Activated T-helper 2 cell treated with anti-CD3 and anti-CD28 coated beads, Interferon-gamma antibody, Interleukin-2, Interleukin-4, amounts not matched to agents 10 μg/mL and 5 μg/mL and 100 μg/mL, durations not matched to agents 14 hours and 24 hours and 36 hours (primary cell): ENCODE measurements at places on chromosomes 4 and X. TPM values are rescaled to one million over a fixed set of nuclear protein-coding genes. Genes with fewer than 3 reads are reported as not detected.

- H3K27me3 ChIP-seq = no peaks in the 10 kb centered on the region
- no peak for DNase-seq
- H3K4me1 ChIP-seq = no peaks in the 10 kb centered on the region
- H3K4me3 ChIP-seq = no peak overlapping the region
- H3K27ac ChIP-seq = no peak overlapping the region
Observed at GRCh38 chr4:123990310-123990870, 593.8 kb downstream of the SPRY1 start.

- H3K27ac ChIP-seq = no peak overlapping the region
- H3K27me3 ChIP-seq = no peaks in the 10 kb centered on the region
- no peaks in the 10 kb centered on the region for H3K36me3 ChIP-seq
- DNase-seq = no peak
- H3K4me3 ChIP-seq = no peak overlapping the region
- no peaks in the 10 kb centered on the region for H3K4me1 ChIP-seq
Observed at GRCh38 chrX:80266979-80267378, 153.3 kb upstream of the TENT5D start.

GRCh38 chr4:47278631-47279030, 184.9 kb downstream of the COMMD8 start:
- H3K4me3 ChIP-seq = no peak overlapping the region
- DNase-seq = no peak
- H3K36me3 ChIP-seq = no peaks in the 10 kb centered on the region

GRCh38 chrX:107421337-107421861, 28.1 kb upstream of the FRMPD3 start:
- no peak overlapping the region for H3K4me3 ChIP-seq
- no peaks in the 10 kb centered on the region for H3K4me1 ChIP-seq
- no peaks in the 10 kb centered on the region for H3K36me3 ChIP-seq
- no peak overlapping the region for H3K27ac ChIP-seq
- DNase-seq = no peak
- peaks cover 1% of the 10 kb centered on the region for H3K27me3 ChIP-seq

The ITGB1BP2 gene
- 6.1 and 6.5 TPM in 2 replicates for total RNA-seq

- H3K36me3 ChIP-seq = no peaks in the 10 kb centered on the region
- no peak overlapping the region for H3K4me3 ChIP-seq
- no peaks in the 10 kb centered on the region for H3K4me1 ChIP-seq
- no peak overlapping the region for H3K27ac ChIP-seq
- no peak for DNase-seq
- no peaks in the 10 kb centered on the region for H3K27me3 ChIP-seq
Observed at GRCh38 chr4:48970471-48970921, 15.6 kb upstream of the CWH43 start.

The ASB9 gene
- total RNA-seq = 0.11 and 0.78 TPM in 2 replicates

DNA sequence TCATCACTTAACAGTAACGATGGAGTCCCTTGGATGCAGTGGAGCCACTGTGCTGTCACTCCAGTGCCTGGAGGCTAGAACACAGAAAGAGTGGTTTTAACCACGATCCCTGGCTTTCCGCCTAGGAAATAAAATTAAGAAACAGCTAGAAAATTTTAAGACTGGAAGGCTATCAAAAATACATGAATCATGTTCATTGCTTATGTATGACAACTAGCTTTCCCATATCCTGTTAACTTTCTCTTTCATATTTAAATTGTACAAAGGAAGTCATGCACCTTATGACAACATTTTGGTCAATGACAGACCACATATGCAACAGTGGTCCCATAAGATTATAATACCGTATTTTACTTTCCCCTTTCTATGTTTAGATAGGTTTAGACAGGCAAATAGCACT, 115.1 kb downstream of the GALNTL6 start:
- H3K27me3 ChIP-seq = no peaks in the 10 kb centered on the region
- DNase-seq = no peak
- no peak overlapping the region for H3K27ac ChIP-seq
- H3K36me3 ChIP-seq = no peaks in the 10 kb centered on the region
- H3K4me3 ChIP-seq = no peak overlapping the region

GRCh38 chr4:40458109-40458508, 123.0 kb downstream of the CHRNA9 start:
- no peak overlapping the region for H3K27ac ChIP-seq
- no peaks in the 10 kb centered on the region for H3K27me3 ChIP-seq

- no peaks in the 10 kb centered on the region for H3K27me3 ChIP-seq
- peaks cover 21% of the 10 kb centered on the region for H3K4me1 ChIP-seq
- DNase-seq = no peak
- H3K27ac ChIP-seq = no peak overlapping the region
- H3K4me3 ChIP-seq = no peak overlapping the region
- no peaks in the 10 kb centered on the region for H3K36me3 ChIP-seq
Observed at GRCh38 chr4:2587213-2587823, 50.9 kb downstream of the FAM193A start.

The DDX60 gene
- 5.3 and 5.6 TPM in 2 replicates for total RNA-seq

The PPBP gene
- not detected in 2 replicates for total RNA-seq

DNA sequence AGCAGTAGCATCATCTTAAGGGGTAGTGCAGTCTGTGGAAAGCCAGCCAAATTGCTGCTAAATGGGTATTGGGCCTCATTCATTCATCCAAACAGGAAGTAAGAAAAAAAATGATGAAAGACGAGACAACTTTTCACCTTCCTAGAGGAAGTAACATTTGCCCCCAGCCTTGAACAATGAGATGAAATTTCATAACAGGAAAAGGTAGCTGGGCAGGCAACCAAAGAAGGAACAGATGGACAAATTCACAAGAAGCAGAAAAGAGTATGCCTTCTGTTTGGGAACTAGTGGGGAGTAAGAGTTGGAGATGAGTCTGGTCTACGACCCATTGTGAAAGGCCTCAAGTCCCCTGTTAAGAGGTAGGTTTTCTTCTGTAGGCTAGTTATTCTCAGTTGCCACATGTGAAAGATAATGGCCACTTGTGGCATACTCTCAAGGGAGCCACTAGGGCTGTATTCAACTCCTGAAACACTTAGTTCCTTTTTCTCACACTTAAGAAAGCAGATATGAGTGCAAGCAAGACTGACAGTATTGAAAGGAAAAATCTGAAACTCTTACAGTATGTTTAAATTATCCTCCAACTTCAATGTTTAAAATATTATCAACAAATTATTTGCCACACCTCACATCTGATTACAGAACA, 190.4 kb downstream of the AR start:
- no peak for DNase-seq
- H3K36me3 ChIP-seq = no peaks in the 10 kb centered on the region
- no peaks in the 10 kb centered on the region for H3K4me1 ChIP-seq

The STARD8 gene
- total RNA-seq = 7.5 and 7.9 TPM in 2 replicates

The MBNL3 gene
- total RNA-seq = 15.7 and 16.2 TPM in 2 replicates

The ANK2 gene
- total RNA-seq = 2.5 and 2.9 TPM in 2 replicates

GRCh38 chr4:168880811-168881595, 129.1 kb downstream of the CBR4 start:
- peaks cover 20% of the 10 kb centered on the region for H3K36me3 ChIP-seq
- peak overlapping the region; percentile 21 for H3K27ac ChIP-seq
- peaks cover 25% of the 10 kb centered on the region for H3K27me3 ChIP-seq
- no peak overlapping the region for H3K4me3 ChIP-seq
- peaks cover 26% of the 10 kb centered on the region for H3K4me1 ChIP-seq

The EFHC2 gene
- not detected in 2 replicates for total RNA-seq

GRCh38 chr4:118314221-118314620, 38.6 kb downstream of the PRSS12 start:
- no peak overlapping the region for H3K27ac ChIP-seq
- peaks cover 8% of the 10 kb centered on the region for H3K27me3 ChIP-seq
- no peaks in the 10 kb centered on the region for H3K4me1 ChIP-seq

DNA sequence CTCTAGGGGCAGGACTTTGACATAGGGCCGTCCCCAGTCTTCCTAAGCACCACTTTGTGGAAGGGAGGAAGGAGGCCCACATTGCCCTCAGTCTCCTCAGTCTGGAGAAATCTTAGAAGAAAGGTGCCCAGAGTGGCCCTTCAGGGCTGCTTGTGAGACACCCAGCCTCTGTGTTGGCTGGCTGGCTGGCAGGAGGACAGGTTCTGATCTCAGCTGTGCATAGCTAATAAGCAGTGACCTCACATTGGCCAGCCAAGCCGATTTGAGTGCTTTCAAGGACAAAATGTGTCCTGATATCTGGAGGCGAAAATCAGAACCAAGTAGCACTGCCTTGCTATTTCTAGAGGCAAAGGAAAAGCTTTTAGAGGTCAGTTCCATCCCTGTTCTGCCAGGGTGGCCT, 211.5 kb downstream of the BCOR start:
- no peak overlapping the region for H3K4me3 ChIP-seq
- no peak for DNase-seq
- peaks cover 22% of the 10 kb centered on the region for H3K4me1 ChIP-seq
- no peaks in the 10 kb centered on the region for H3K27me3 ChIP-seq
- no peak overlapping the region for H3K27ac ChIP-seq
- peaks cover 16% of the 10 kb centered on the region for H3K36me3 ChIP-seq

GRCh38 chr4:158068068-158068467, 104.8 kb downstream of the GASK1B start:
- H3K36me3 ChIP-seq = no peaks in the 10 kb centered on the region
- no peaks in the 10 kb centered on the region for H3K4me1 ChIP-seq
- H3K27me3 ChIP-seq = no peaks in the 10 kb centered on the region
- no peak overlapping the region for H3K27ac ChIP-seq
- DNase-seq = no peak

DNA sequence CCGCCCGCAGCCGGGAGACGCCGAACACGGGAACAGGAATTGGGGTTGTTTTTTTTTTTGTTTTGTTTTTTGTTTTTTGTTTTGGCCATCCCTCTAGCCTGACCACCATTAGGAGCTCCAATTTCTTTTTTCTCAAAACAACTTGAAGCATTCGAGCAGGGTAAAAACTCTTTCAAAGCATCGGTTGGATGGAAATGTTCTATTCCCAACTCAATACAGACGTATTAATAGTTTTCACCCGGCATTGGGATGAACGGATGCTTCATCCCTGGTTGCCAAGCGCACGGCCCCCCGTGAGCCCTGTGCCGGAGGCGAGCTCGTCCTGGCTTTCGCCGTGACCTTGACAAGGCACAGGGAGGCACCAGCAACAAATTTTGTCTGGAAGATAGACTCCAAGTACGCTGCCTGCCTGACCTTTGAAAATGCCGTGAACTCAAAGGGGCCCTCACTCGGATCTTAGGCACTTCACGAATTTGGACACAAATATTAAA, 352 bp upstream of the MAP3K15 start:
- no peak for DNase-seq
- H3K27me3 ChIP-seq = peaks cover 31% of the 10 kb centered on the region
- no peak overlapping the region for H3K4me3 ChIP-seq
- no peak overlapping the region for H3K27ac ChIP-seq
- H3K4me1 ChIP-seq = no peaks in the 10 kb centered on the region
- no peaks in the 10 kb centered on the region for H3K36me3 ChIP-seq

- H3K27ac ChIP-seq = no peak overlapping the region
- no peaks in the 10 kb centered on the region for H3K27me3 ChIP-seq
- DNase-seq = no peak
- H3K4me1 ChIP-seq = no peaks in the 10 kb centered on the region
Observed at GRCh38 chr4:535924-536281, 36.9 kb downstream of the PIGG start.

DNA sequence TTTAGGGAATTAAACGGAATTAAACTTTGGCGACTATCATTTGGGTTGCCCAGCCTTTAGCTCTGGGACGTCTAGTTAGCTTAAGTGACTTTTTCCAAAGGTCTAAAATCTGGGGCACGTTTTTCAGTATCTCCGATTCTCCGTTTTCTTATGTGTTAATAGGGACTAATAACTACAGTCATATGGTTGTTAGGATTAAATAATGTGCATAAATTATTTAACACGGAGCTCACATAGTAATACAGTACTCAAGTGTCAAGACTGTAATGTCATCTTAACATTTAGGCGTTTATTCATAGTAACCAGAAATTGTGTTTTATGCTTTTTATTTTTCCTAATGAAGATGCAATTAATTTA, 466 bp upstream of the CCNA2 start:
- peaks cover 31% of the 10 kb centered on the region for H3K4me1 ChIP-seq
- H3K36me3 ChIP-seq = peaks cover 34% of the 10 kb centered on the region
- H3K27me3 ChIP-seq = no peaks in the 10 kb centered on the region
- peak overlapping the region; percentile 94 for H3K27ac ChIP-seq
- H3K4me3 ChIP-seq = peak overlapping the region; percentile 98
- DNase-seq = no peak

DNA sequence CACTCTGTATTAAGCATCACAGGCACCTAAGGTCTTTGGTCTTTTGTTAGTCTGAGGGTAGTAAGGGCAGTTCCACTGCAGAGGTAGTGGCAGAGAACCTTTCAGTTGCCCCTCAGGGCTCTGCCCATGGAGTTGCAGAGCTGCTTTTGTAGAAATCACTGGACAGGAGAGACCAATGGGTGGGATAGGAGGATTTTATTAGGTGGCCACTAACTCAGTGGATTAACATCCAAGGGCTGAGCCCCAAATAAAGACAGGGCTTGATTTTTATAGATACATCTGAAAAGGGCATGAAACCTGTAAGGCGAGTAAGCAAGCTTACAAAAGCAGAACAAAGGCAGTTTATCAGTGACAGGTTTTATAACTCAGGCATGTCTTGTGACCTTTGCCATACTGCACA, 1035.4 kb downstream of the SH3BGRL start:
- H3K36me3 ChIP-seq = no peaks in the 10 kb centered on the region
- H3K4me1 ChIP-seq = no peaks in the 10 kb centered on the region
- H3K27ac ChIP-seq = no peak overlapping the region
- H3K4me3 ChIP-seq = no peak overlapping the region
- H3K27me3 ChIP-seq = no peaks in the 10 kb centered on the region
- DNase-seq = no peak

The TMEM271 gene
- total RNA-seq = not detected in 2 replicates

The TEX11 gene
- total RNA-seq = 0.07 TPM in 1 of 2 replicates, not detected in the other

- peaks cover 60% of the 10 kb centered on the region for H3K36me3 ChIP-seq
- H3K27ac ChIP-seq = no peak overlapping the region
- DNase-seq = no peak
- H3K27me3 ChIP-seq = no peaks in the 10 kb centered on the region
- H3K4me3 ChIP-seq = no peak overlapping the region
Observed at GRCh38 chr4:105458001-105458400, 15.9 kb downstream of the PPA2 start.

GRCh38 chrX:47722260-47722659, 63.3 kb upstream of the UXT start:
- no peak for DNase-seq
- no peak overlapping the region for H3K27ac ChIP-seq
- no peak overlapping the region for H3K4me3 ChIP-seq
- peaks cover 5% of the 10 kb centered on the region for H3K27me3 ChIP-seq
- H3K36me3 ChIP-seq = no peaks in the 10 kb centered on the region

GRCh38 chr4:151692443-151692782, 68.4 kb downstream of the GATB start:
- H3K4me1 ChIP-seq = no peaks in the 10 kb centered on the region
- no peak for DNase-seq
- no peak overlapping the region for H3K27ac ChIP-seq
- H3K4me3 ChIP-seq = no peak overlapping the region
- H3K36me3 ChIP-seq = peaks cover 6% of the 10 kb centered on the region
